Neural cell (in vitro differentiated cells): ENCODE measurements at places on chromosomes 3 and 15. TPM values are rescaled to one million over a fixed set of nuclear protein-coding genes. Genes with fewer than 3 reads are reported as not detected.

The CHCHD6 gene
- polyA plus RNA-seq, result 102 and 105 TPM in 2 replicates

The ZMYND10 gene
- polyA plus RNA-seq, result 5.0 and 5.2 TPM in 2 replicates

The GPR156 gene
- polyA plus RNA-seq, result 0.18 and 0.22 TPM in 2 replicates

The TCAIM gene
- polyA plus RNA-seq, result 31.2 and 38.1 TPM in 2 replicates

The PP2D1 gene
- polyA plus RNA-seq, result not detected in 2 replicates

The EIF4E3 gene
- 9.2 and 11.4 TPM in 2 replicates for polyA plus RNA-seq

The FLNB gene
- polyA plus RNA-seq, result 10.3 and 13.3 TPM in 2 replicates

The PTX3 gene
- 0.57 and 3.6 TPM in 2 replicates for polyA plus RNA-seq

The TEX55 gene
- polyA plus RNA-seq, result not detected in 2 replicates

The SNRPN gene
- polyA plus RNA-seq, result 680 and 735 TPM in 2 replicates

The ZNF106 gene
- polyA plus RNA-seq, result 18.6 and 24.0 TPM in 2 replicates

The TMEM158 gene
- polyA plus RNA-seq, result 7.9 and 11.1 TPM in 2 replicates

The CP gene
- polyA plus RNA-seq, result not detected in 2 replicates

The PAQR5 gene
- not detected in 2 replicates for polyA plus RNA-seq

The ALDH1L1 gene
- polyA plus RNA-seq, result not detected in 2 replicates

The NEK11 gene
- 3.8 and 6.1 TPM in 2 replicates for polyA plus RNA-seq

The GOLGA6L10 gene
- 7.4 and 7.9 TPM in 2 replicates for polyA plus RNA-seq

The NOX5 gene
- not detected in 2 replicates for polyA plus RNA-seq

The CGGBP1 gene
- polyA plus RNA-seq, result 120 and 139 TPM in 2 replicates

The CTXND1 gene
- polyA plus RNA-seq, result 0.08 TPM in 1 of 2 replicates, not detected in the other

The VGLL3 gene
- 0.06 and 0.16 TPM in 2 replicates for polyA plus RNA-seq

The CA12 gene
- 0.11 and 0.62 TPM in 2 replicates for polyA plus RNA-seq
